ENCODE measurements at places on chromosomes 13 and 19.

DNA sequence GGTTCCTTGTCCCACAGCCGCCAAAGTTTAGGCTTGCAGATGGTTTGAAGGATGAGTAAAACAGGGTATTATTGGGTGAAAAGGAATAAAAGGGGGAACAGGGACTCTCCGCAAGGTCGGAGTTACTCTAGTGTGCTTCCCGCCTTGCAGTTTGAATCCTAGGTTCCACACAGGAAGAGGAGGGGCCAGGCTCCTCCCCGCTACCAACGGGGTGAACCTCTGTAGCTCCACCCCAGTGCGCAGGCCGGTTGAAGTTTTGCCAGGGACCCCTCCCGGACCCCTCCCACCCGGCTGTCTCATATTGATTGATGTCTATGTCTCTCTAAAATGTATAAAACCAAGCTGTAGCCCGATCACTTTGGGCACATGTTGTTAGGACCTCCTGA is 11.6 kb upstream of the GTF2F2 start:
- DNase-seq: no peak

DNA sequence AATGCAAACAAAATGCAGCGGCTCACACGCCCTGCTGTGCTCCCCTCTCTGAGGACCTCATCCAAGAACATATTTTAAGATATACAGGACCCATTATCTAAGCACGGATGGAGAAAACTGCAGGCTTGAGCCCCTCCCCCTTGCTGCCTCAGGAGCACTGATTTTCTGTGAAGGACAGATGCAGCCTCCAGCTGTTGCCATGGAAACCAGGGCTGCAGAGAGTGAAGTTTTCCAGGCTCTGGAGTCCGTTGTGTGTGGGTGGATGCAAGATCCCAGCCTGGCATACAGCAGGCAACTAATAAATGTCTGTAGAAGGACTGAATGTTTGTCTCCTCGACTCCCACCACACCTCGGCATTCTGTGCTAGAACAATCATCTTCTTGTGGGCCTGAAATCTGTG is 105.6 kb upstream of the PEG3 start:
- no peak for DNase-seq

GRCh38 chr13:76635232-76636230 is 250.7 kb downstream of the KCTD12 start:
- DNase-seq: no peak

DNA sequence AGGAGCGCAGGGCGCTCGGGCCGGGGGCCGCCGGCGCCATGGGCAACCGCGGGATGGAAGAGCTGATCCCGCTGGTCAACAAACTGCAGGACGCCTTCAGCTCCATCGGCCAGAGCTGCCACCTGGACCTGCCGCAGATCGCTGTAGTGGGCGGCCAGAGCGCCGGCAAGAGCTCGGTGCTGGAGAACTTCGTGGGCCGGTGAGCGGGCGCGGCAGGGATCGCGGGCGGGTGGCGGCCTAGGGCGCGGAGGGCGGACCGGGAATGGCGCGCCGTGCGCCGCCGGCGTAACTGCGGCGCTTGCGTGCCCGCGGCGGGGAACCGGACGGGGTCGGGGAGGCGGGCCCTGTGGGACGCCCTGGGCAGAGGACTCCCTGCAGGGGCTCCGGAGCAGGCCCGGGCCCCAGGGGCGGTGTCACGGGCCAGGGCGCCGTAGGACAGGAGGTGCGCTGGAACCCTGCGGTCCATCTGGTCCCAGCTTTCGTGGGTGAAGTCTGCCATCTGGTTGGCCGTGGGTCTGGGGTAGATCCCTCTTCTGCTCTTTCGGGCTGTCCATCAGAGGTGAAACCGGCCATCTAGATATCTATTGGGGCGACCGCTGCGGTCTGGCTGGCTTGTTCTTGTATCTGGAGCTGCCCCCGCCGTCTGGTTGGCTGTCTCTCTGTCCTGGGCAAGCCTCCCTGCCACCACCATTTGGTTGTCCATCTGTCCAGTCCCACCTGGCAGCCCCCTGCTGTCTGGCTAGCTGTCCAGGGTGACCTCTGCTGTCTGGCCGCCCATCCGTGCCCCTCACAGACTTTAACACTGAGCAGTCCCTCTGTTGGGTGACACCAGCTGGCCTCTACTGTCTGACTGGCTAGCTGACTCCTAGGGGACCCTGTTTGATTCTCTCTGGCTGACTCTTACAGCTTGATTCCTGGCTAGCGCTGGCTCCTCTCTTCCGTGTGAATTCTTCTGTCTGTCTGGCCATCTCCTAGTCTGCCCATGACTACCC is 622 bp downstream of the DNM2 start:
- peak; percentile 66 for DNase-seq

- no peak for DNase-seq
Observed at GRCh38 chr19:54902061-54902460, 3.9 kb upstream of the NCR1 start.

DNA sequence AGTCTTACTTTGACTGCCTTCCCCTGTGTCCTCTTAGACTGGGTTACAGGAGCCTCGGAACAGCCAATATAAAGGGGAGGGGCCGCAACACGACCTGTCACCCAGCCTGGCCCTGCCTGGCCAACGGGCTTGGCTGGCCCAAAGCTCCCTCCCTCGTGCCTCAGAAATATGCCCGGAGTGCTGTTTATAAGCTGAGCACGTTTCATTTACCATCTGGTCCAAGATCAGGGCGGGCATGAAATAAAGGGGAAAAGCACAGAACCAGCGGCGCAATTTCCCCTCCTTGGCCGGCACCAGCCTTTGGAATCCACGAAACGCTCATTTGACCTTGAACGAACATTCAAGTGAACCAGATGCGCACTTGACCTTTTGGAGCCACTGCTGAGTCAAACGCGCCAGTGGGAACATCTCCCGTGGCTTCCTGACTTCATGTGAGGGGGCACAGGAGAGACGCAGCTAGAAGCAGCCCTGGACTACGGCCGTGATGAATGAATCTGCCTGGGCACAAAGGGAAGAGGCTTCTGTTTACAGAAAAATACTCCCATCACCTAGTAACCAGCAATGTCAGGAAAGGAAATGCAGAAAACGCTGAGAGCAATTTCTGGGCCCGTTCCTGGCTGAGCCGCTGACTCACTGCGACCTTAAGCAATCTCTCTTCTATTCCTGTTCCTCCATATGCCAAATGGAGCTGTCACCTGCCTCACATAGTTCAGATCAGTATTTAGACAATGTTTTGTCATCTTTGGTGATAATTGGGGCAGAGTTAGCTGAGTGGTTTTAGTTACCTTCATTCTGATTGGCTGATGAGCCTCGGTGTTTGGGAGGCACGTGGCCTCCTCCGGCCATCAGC is 53.3 kb downstream of the RFX2 start:
- peak; percentile 42 for DNase-seq

- DNase-seq: no peak
Observed at GRCh38 chr13:25766576-25766975, 285.2 kb downstream of the SHISA2 start.

DNA sequence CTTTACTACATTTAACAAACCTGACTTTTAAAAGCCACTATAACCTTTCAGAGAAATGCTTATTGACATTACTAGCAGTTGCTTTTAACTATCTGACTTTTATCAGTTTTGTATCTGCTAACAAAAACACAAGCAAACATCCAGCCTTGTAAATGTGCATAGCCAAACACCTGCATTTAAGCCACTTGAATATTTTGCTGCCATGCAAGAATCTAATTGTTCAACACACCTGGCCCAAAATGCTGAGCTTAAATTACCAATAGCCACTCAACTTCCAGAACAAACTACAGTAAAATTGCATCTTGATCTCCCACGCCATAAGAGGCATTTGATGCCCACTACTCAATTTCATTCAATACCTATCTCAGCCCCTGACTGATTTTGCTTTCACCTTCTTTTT is 9.3 kb downstream of the ZIC5 start:
- no peak for DNase-seq

DNA sequence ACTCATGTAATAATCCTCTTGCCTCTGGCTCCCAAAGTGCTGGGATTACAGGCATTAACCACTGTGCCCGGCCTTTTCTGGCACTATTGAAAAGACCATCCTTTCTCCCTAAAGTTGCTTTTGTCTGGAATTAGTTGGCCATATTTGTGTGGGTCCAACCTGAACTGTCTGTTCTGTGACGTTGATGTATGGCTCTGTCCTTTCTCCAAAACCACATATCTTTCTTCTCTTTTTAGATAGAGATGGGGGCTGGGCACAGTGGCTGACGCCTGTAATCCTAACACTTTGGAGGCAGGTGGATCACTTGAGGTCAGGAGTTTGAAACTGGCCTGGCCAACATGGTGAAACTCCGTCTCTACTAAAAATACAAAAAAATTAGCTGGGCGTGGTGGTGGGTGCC is 17.9 kb downstream of the DNM2 start:
- no peak for DNase-seq

DNA sequence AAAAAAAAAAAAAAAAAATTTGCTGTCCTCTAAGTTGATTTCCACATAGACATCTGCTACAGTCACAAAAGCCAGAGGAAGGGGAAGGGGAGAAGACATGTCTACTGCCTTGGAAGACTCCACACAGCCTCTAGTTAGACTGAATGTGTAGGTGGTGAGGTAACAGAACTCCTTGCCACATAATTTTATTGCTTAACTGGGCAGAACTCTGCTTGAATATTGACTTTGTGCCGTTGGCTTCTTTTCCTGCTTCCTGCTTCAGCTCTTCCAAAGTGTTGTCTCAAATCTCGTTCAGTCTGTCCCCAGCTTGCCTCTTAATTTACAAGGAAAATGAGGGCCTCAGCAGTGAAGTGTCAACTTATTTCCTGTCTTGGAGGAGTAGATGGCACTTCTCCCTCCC is 37.1 kb downstream of the ESD start:
- no peak for DNase-seq

DNA sequence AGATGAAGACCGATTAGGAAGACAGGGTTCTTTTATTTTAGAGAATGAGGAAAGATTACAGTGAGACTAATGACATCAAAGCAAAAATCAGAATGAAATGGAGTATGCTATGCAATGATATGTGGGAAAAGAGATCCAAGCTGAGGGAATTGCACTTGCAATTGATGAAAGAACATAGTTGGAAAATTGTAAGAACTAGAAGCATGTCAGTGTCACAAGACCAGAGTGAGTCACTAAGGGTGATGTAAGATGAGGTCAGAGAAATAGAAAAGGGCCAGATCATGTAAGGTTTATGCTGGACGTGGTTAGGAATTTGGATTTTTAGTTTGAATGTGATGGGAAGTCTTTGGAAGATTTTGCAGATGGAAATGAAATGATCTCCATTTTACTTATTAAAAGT is 1937.3 kb downstream of the OLFM4 start:
- no peak for DNase-seq

DNA sequence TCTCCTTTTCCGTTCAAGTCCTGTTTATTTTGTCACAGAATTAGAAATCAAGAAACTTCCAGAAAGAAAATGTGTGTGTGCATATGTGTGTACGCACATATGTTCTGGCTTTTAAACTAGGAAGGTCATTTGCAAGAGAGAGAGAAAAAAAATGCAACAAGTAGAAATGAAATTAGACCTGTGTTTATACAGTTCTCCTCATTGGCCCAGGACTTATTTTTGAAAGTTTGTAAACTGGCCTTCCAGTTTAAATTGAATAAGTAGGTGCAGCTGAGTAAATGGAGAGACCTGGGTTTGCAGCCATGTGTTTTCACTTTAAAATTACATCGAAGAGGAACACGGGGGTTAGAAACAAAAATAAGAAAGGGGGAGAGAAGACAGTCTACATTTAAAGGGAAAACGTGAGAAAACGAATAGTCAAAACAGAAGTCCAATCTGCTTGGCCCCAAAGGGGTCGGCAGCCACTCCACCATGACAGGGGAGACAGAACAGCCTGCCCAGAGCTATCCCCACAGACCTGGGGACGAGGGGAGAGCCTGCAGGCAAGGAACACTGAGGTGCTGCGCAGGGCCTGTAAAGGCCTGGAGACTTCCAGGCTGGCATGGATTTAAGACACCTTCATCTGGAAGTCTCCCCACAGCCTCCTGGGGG is 216.8 kb upstream of the MAB21L1 start:
- no peak for DNase-seq

- peak; percentile 93 for DNase-seq
Observed at GRCh38 chr19:892894-893689, at the start of the genes MED16 and RNU6-9. MED16 (minus strand) TSS chr19:893187; CDS start chr19:891131, 2,056 bp downstream. RNU6-9 (plus strand) TSS chr19:893484.

DNA sequence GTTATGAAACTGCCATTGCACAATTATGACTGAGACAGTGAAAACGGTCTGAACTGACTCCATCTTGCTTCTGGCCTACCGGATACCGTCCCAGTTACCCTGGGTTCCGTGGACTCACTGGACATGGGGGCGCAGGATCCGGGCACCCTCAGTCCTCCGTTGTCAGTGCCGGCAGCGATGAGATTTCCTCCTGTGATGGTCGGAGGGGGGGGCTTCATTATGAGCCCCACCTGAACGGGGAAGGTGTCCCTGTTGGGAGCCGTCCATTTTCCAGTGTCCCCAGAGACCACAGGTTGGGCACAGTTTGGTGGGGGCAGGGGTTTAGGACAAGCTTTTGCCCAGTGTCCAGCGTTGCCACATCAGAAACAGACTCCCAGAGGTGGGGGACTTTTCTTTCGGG is 23.4 kb downstream of the TMEM255B start:
- DNase-seq: no peak

GRCh38 chr13:98751367-98751782 is 1.1 kb downstream of the SLC15A1 start:
- DNase-seq: no peak

GRCh38 chr13:46717275-46717674 is 79.7 kb downstream of the ESD start:
- no peak for DNase-seq

DNA sequence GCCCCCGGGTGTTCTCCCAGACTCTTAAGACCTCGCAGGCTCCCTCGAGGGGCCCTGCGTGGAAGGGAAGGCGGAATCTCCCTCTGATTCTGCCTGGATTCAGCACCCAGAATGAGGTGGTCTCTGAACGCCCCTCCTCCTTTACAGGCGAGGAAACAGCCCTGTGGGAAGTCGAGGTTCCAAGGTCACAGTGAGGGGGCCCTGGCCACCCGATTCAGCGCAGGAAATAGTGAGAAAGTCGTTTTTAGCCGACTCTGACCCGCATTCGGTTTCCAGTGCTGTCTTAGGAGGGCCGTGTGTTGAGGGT is 1.1 kb downstream of the BSG start:
- DNase-seq: no peak

- no peak for DNase-seq
Observed at GRCh38 chr19:4703671-4704316, 19.8 kb downstream of the DPP9 start.

GRCh38 chr19:37999309-38000213 is 92.6 kb downstream of the SIPA1L3 start:
- DNase-seq: no peak

- DNase-seq: peak; percentile 45
Observed at GRCh38 chr19:50331221-50331993, 2.2 kb upstream of the KCNC3 start.

- DNase-seq: no peak
Observed at GRCh38 chr13:98456413-98456845, 120.5 kb downstream of the STK24 start.

DNA sequence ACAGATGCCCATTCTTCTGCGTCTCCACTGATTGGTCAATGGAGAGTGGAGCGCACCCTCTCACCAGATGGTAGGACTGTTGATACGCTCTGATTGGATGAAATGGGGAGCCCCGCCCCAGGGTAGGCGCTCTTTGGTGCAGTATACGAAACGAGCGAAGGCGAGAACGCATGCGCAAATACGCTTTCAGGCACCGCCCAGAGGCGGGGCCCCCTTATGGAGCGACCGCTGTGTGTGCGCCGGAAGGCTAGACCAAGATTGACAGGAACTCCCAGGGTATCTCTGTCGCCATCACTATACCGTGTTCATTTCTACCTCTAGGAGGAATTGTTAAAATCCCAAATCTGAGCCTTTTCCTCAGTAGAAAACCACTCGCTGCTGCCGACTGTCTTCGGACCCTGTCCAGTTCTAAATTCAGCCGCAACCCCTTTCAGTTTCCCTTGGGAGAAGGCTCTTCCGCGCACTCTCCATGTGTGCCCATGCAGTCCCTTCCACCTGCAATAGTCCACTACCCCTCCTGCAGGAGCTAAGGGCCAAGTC is 720 bp upstream of the HNRNPL start:
- DNase-seq: no peak

- no peak for DNase-seq
Observed at GRCh38 chr19:4183967-4184717, 1.7 kb downstream of the ANKRD24 start.
